ENCODE measurements at places on chromosomes 12 and 14.

- DNase-seq, result no peak
Observed at GRCh38 chr12:121404734-121405133, 4.8 kb downstream of the RNF34 start.

DNA sequence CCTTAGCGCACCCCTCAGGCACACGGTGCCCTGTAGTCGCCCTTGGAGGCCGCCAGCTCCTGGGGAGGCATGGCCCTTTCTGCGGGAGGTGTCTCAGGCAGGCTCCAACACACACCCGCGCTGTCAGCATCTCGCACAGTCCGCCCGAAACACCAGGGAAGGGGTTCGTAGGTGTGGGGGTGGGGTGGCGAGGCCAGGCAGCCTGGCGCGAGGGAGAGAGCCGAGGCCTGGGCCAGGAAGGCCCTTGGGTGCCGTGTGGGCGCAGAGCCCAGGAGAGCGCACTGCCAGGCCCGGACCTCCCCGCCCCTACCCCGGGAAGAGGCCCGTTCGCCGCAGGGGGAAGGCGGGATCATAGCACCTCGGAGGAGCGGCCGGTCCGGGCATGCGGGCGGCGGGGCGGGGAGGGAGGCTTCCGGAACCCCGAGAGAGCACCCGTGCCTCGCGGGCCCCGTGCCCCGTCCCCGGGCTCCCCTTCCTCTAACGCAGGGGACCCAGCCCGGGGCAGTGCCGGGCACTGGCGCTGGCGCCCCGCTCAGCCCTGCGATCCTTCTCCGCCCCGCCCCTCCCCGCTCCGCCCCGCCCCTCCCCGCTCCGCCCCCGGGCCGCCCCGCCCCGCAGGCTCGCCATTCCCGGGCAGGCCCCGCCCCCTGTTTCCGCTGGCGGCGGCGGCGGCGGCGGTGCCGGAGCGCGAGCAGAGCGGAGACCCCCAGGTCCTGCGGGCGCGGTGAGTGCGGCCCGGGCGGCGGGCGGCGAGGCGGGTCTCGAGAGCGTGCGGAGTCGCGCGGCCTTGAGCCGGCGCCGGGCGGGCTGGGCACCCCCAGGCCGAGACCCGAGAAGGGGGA is at the start of gene TSPAN9:
TSPAN9 (plus strand) TSS at position 650 of the 842 bp plus-strand sequence. CDS start 123,815 bp downstream, outside the sequence.
- DNase-seq, result peak; percentile 62

- DNase-seq, result peak; percentile 66
Observed at GRCh38 chr12:57744194-57744776, 554 bp upstream of the TSPAN31 start.

DNA sequence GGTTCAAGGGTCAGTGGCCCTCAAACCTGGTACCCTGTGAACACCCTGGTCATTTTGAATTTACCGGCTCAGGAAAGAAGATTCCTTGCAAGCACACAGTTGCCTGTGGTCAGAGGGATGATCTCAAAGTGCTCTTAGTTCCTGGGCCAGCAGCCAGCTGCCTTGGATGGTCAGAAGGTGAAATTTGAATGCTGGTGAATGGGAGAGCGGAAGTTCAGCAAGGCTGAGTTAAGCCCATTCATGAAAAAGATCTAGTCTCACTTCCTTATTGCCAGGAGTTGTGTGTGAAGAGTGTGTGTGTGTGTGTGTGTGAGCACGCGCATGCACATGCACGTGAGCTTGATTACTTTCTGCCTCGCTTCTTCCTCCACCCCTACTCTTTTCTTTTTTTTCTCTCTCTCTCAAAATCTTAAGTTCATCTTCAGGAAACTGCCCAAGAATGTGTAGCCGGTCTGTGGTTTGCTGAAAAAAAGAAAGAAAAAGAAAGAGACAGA is 155.5 kb upstream of the CCND2 start:
- DNase-seq, result peak; percentile 28

DNA sequence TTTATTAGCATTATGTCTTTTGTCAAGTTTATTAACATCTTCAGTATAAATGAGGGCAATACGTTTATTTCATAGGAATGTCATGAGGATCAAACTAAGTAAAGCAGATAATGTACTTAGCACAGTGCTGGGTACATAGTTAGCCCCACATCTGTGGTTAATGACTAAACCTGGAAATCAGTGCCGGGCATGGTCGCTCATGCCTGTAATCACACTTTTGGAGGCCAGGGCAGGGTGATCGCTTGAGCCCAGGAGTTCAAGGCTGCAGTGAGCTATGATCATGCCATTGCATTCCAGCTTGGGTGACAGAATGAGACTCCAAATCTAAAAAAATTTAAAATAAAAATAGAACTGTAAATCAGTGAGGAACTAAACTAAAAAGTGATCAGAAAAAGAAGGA is 44.8 kb upstream of the GUCY2C start:
- DNase-seq, result no peak

DNA sequence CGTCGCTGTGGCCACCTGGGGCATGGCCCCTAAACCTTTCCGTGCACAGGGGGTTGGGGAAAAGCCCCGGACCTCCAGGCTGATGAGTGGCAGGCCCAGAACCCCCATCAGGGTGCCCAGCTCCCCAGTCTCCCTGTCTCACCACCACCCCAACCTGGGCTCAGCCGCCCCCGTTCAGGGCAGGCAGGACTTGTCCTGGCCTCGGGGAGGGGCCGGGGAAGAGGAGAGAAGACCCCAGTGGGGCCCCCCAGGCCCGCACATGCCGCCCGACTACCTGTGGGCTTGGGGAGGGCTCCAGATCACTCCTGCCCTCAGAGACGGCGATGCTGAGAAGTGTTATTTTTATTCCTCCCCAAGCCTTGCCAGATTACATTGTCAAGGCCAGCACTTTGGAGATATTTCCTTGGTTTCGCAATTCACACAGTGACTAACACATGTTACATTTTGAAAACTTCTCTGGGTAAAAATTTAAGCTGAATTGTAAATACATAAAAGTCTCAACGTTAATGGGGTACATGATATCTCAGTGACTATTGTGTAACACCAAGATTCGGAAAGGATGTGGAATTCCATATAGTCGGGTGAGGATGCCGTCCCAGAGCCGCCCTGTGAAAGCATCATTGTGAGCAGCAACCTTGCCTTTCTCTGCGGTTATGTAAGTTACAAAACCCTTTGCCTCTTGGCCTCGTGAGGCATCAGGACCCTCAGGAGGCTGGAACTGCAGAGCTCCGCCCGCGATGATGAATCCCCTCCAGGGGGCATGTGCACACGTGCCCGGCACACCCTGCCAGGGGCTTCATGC is 85.6 kb upstream of the DIO3 start:
- no peak for DNase-seq

DNA sequence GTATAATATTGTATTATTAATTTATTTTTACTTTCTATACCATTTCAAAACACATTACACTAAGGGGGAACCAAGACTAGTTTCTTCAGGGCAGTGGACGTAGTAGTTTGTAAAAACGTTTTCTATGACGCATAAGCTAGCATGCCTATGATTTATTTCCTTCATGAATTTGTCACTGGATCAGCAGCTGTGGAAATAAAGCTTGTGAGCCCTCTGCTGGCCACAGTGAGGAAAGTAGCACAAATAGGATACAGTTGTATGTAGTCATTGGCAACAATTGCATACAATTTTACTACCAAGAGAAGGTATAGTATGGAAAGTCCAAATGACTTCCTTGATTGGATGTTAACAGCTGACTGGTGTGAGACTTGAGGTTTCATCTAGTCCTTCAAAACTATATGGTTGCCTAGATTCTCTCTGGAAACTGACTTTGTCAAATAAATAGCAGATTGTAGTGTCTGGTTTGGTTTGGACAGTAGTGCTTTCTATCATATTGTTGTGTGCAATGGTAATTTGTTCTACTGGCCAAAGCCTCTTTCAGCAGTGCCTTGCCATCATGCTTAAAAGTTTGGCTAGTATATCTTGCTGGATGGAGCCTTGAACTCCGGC is 24.3 kb upstream of the PLEKHD1 start:
- DNase-seq, result peak; percentile 32

DNA sequence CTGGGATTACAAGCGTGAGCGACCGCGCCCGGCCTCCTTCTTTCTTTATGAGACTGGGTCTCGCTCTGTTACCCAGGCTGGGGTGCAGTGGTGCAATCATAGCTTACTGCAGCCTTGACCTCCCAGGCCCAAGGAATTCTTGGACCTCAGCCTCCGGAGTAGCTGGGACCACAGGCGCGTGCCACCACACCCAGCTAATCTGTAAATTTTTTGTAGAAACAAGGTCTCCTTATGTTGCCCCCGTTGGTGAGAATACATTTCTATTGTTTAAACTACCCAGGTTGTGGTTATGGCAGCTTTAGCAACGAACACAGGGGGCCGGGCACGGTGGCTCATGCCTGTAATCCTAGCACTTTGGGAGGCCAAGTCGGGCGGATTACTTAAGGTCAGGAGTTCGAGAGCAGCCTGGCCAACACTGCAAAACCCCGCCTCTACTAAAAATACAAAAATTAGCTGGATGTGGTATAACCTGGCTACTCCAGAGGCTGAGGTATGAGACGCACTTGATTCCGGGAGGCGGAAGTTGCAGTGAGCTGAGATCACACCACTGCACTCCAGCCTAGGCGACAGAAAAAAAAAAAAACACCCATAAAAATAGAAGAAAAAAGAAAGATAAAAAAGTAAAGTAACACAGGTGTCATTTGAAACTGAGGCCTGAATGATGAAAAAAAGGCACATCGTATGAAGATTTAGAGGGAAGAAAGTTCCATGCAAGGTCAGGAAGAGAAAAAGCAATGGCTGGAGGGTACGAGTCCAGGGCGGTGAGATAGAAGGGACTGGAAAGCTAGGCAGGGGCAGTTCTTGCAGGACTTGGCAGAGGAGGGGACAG is 977 bp upstream of the TMEM120B start:
- DNase-seq, result peak; percentile 5

DNA sequence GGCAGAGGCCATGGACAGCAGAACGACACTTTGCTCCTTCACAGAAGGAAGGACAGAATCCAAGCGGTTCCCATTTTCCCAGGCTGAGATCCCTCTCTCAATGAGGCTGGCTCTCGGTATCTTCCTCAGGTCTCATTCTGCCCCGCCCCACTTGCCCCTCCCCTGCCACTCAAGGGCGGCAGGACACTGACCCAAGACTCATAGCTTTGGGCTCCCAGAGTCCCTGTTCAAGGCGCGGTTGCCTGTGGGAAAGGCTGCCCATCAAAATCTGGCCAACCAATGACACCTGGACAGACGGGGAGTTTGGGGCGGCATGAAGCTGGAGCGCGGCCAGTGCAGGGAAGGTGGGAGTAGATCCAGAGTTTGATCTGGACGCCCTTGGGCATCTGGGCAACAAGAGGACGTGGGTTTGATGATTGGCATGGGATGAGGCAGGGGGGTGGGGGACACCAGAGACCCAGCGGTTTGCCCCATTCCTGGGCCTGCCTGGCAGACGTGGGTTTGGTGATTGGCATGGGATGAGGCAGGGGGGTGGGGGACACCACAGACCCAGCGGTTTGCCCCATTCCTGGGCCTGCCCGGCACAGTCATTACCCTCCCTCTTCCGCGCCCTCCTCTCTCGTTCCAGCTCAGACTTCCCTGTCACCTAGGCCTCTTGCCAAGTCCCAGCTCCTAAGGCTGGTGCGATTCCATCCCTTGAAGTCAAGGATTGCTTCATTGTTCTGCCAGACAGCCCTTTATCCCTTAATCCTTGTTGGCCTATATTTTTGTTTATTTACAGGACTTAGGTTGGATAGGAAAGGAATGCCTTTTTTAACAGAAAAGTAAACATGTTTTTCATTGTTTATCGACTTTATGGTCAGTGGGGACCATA is 92.1 kb downstream of the NINJ2 start:
- peak; percentile 31 for DNase-seq

GRCh38 chr14:25406818-25407217 is 356.9 kb upstream of the STXBP6 start:
- no peak for DNase-seq

GRCh38 chr12:31000751-31001150 is 72.9 kb upstream of the DDX11 start:
- no peak for DNase-seq

- no peak for DNase-seq
Observed at GRCh38 chr12:4471256-4471655, 25.6 kb upstream of the FGF6 start.

GRCh38 chr12:124162151-124163110 is 132.5 kb upstream of the RFLNA start:
- no peak for DNase-seq

GRCh38 chr14:65926504-65926903 is 514.0 kb downstream of the FUT8 start:
- DNase-seq, result no peak

DNA sequence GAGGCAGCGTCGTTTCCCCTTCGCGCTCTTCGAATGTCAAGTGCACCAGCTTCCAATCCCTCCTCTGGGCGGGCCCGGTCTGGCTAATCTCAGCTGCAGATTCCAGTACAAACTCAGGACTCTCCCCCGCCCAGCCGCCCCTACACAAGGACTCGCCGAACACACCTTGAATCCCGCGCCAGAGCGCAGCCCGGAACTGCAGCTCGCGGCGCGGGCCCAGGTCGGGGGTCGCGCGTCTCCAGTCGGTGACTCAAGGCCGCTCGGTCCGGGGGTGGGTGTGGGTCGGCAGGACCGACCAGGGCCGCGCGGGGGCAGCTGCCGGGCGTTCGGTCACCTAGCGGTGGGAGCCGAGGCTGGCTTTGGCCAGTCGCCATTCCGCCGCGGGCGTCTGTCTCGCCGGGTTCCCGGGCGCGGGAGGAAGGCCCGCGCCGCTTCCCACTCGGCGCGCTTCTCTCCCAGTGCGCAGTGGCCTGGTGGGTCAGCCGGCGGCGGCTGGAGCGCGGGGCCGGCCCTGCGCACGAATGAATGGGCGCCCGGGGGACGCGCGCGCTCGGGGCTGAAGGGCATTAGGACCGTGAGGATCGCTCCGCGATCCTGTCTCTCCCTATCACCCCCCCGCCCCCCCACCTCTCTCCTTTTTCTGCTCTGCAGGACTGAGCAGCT is at the start of gene GALNT16:
GALNT16 (plus strand) TSS at position 632 of the 663 bp plus-strand sequence. CDS start 133 bp downstream, outside the sequence.
- no peak for DNase-seq

- no peak for DNase-seq
Observed at GRCh38 chr12:54355104-54355815, 9.0 kb downstream of the GPR84 start.

- DNase-seq, result no peak
Observed at GRCh38 chr12:24950231-24950834, 1.4 kb upstream of the BCAT1 start.

- no peak for DNase-seq
Observed at GRCh38 chr14:69010648-69011047, 31.5 kb upstream of the ACTN1 start.

GRCh38 chr14:49692811-49693734 is at the start of gene KLHDC1:
Gene KLHDC1 (plus strand): TSS chr14:49693120. CDS start chr14:49693195, 75 bp downstream.
- peak; percentile 77 for DNase-seq

DNA sequence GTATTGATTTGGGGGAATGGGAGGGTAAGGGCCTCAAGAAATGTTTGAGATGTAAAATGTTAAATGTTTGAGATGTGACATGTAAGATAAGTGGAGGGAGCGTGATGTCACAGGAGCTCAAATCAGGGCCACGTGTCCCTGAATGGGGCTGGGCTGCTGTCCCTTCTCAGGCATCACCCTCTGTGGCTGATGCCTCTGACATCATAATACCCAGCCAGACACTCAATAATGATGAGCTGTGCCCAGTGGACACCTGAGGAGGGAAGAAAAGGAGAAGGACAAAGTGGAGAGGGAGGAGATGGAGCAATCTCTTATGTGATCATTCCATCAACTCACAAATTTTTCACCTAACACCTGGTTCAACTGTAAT is 120.8 kb downstream of the SAMD4A start:
- no peak for DNase-seq

Measured in CD8-positive, alpha-beta memory T cell (primary cell).